ENCODE measurements at places on chromosomes 5 and 9.

GRCh38 chr9:4172731-4173130 lies 127.1 kb downstream of the GLIS3 start:
- DNase-seq = no peak

GRCh38 chr5:69329905-69330489 lies 2.6 kb downstream of the CCDC125 start:
- no peak for DNase-seq

- no peak for DNase-seq
Measured at GRCh38 chr9:134146774-134147493, 11.1 kb downstream of the WDR5 start.

DNA sequence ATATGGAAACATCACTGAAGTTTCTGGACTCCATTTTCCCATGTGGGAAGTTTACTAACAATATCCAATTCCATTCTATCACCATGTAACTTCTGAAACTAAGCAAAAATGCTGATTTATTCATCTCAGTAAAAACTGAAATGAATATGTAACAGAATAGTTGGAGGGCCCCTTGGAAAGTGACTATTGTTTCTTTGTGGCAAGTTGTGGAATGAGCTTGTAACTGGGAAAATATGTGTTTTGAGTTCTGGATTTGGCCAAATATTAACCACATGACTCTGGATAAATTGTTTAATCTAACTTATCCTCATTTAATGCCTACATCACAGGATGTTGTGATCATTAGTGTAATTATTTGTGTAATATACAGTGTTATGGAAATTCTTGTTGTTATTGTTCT lies 619.3 kb downstream of the TLE4 start:
- DNase-seq = peak; percentile 24

DNA sequence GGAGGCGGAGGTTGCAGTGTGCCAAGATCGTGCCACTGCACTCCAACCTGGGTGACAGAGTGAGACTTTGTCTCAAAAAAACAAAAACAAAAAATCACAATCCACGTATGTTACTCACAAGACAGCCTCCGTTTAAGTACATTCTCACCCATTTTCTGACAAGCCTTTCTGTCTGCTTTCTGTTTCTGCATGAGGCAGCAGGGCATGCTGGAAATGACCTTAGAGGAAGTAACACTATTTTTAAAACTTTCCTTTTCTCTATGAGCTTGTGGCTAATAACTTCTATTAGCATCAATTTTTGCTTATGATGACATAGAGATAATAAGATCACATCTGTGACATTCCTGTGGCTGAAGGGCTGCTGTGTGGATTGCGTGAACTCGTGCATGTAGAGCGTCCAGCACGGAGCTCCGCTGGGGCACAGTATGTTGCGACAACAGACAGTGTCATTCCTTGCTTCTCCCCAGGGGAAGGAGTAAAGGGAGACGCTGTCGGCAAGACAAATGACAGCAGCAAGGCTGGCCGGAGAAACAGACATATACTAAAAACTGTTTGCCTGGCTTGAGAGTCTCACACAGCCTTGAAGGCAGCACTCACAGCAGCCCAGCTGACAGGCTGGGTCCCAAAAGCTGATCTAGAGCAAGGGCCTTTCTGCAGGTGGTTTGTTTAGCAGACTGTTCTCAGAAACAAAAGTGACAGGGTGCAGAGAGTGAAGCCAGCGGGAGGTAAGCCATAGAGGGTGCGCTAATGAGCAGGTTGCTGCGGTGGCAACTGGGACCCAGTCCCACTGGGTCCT lies 1.6 kb downstream of the BTNL3 start:
- no peak for DNase-seq

GRCh38 chr5:163963881-163964280 lies 458.5 kb downstream of the MAT2B start:
- peak; percentile 13 for DNase-seq

DNA sequence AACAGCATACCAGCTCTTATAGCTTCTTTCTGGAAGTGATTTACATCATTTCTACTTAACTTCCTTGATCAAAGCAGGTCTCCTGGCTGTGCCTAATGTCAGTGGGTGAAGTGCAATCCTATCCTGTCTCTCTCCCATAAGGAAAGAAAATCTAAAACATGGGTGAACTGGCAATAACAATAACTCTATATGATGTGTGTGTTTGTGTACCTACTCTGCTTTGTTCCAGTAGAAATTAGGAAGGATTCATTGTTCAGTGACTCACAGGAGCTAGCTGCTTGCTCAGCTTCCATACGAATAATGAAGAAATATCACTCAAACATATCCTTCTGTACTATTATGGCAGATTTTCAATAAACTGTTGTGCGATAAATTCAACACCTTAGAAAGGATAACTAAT lies 123.7 kb downstream of the ADGRV1 start:
- DNase-seq = no peak
